Hepatocyte (in vitro differentiated cells): ENCODE measurements at places on chromosomes 5 and 9.

DNA sequence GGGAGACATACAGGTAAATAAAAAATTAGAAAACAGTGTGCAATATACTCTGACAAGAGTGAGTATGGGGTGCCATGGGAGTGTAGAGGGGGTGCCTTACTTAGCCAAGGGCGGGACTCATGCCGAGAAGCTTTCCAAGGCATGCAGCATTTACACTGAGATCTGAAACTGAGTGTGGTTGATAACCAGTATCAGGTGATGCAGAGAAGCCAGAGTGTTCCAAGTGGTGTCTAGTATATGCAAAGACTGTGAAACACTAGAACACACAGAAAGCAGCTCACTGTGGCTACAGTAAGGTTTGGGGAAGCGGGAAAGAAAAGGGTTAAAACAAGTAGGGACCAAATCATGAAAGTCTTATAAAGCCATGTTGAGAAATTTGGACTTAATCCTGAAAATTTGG is 30.5 kb upstream of the ERBIN start:
- DNase-seq = no peak

GRCh38 chr5:59164041-59164830 is 581.4 kb downstream of the RAB3C start:
- DNase-seq = no peak

DNA sequence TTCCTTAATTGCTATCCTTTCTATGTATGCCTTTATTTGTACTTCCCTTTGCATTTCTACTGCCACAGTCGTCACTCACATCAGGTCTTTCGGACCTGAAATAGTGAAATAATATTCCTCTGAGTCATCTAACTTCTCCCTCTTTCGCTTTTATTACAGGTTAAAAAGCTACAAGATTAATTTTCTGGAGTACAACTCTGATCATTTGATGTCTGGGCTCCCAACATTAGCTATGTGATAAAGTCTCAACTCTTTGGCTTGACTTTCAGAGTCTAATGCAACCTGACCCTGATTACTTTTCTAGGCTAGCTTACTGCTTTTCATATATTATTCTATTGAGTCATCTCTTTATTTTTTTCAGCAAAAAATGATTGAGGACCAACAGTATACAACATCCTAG is 638.8 kb upstream of the WWC1 start:
- no peak for DNase-seq

DNA sequence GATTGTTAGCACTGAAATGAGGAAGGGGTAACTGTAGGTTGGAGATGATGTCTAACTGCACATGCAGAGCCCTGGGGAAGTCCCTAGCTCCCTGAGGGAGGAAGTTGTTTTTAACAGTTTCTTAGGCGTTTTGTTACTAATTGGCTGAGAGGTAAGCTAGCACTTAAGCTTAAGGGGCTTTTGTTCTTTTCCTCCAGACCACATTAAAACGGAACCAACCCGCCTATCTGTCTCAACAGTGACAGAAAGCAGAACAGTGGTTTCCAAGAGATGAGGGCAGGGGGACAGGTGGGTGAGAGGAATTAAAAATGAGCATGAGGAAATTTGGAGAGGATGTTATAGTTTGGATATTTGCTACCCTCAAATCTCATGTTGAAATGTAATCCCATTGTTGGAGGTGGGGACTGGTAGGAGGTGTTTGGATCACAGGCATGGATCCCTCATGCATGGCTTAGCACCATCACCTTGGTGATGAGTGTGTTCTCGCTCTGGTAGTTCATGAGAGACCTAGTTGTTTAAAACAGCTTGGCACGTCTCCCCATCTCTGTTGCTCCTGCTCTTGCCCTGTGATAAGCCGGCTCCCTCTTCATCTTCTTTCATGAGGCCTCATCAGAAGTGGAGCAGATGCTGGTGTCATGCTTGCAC is 38.9 kb downstream of the LYRM7 start:
- DNase-seq = no peak

DNA sequence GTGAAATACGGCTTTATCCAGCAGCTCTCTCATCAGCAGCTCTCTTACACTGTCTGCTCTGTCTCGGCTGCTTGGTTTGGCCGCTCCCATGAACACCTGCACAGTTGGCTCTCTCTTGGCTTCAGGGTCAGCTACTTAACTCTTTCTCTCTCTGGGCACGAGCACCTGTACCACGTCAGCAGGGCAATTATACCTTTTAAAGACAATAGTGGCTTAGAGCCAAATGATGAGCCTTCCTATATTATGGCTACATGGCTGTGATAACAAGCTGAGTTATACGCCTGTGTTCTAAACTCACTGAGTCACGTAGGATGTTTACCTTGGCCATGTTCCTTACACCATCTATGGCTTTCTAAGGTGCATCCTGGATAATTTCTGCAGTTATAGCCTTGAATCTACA is 69.2 kb upstream of the CTNND2 start:
- DNase-seq = no peak

GRCh38 chr9:129500161-129500862 is 120.6 kb downstream of the C9orf50 start:
- peak; percentile 72 for DNase-seq

- DNase-seq = no peak
These were observed 443.4 kb upstream of the TRPC7 start for GRCh38 chr5:136808756-136809155.

- no peak for DNase-seq
These were observed 957.8 kb upstream of the TYRP1 start for GRCh38 chr9:11735391-11735790.

DNA sequence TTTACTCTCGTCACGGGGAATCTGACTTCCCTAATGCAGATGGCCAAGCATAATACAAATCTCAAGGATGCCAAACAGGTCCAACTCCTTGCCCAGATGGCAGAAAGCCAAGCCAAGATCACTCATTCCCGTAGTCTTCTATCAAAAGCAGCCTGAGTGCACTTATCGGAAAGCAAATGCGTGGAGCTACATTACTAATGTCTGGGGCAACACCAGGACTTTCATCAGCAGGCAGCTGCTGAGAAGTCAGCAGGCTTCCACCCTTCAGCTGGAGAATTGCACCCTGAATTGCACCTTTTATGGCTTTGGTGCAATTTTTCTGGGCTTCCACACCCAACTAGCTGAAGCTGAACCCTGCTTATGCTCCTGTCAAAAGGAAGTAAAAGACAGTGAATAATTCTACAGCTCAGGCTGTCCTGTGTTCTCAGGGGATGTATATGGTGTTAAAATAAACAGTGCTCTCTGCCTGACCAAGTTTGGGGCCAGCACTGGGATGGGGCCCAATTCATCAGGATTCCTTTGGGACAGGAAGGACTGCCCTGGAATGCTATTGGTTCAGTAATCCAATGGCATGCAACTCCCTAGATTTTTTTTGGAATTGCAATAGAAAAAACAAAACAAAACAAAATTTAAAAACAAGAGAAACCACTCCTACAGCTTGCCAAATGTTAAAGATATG is 92.6 kb downstream of the DPYSL3 start:
- peak; percentile 51 for DNase-seq

DNA sequence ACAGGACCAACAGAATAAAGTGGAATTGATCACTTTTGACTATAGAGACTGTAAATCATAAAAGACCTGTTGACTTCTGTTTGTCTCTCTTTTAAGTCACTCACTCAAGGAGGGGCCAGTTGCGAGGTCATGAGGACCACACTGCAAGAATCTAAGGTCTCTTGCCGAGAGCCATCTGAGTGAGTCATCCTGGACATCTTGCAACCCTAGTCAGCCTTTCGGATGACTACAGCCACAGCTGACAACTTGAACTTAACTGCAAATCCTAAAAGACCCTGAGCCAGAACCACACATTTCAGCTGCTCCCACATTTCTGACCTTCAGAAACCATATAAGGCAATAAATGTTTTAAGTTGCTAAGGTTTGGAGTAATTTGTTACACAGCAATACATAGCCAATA is 129.7 kb upstream of the RAD23B start:
- DNase-seq = no peak

- DNase-seq = no peak
These were observed 334.5 kb upstream of the ITGA1 start for GRCh38 chr5:52453176-52453575.

DNA sequence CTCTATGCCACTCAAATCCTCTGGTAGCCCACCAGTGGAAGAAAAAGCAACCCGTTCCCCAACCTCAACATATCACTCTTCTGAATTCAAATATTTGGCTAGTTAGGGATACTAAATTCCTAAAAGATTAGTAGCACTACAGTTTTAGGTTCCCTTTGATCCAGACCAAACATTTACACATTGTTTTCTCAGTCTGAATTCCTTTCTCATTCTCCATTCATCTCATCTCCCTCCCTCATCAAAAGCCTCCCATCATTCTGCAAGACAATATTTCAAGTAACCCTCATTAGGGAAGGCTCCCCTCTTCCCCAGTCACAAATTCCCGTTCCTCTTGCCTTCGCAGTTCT is 26.3 kb downstream of the ADAM19 start:
- DNase-seq = no peak

DNA sequence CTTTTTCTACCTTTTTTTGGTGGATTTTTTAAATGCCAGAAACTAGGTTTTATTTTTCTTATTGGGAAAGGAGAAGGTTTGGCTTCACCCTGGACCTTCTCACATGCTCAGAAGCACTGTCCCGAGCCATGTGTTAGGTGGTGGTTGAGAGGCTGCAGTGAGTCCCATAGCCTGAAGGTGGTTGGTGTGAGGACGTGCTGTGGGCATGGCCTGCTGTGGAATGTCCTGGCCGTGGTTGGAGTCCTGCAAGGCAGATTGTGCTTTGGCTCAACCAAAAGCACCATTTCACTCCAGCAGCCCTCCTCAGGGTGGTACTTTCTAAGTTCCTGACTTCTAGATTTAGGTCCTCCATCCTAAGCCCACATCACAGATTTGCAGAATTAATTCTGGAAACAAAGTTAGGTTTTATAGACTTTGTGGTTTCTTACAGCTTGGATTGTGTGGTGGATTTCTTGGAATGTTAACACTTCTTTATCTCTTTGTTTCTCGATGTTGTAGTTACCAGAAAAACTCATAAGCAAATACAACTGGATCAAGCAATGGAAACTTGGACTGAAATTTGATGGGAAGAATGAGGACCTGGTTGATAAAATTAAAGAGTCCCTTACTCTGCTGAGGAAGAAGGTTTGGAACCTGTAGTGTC is 22.6 kb downstream of the OTULIN start:
- no peak for DNase-seq

- DNase-seq = no peak
These were observed 110.3 kb upstream of the IQGAP2 start for GRCh38 chr5:76292620-76293322.

GRCh38 chr9:79817438-79818004 is 245.8 kb downstream of the TLE4 start:
- DNase-seq = no peak

GRCh38 chr9:5714501-5715401 is 85.8 kb downstream of the RIC1 start:
- peak; percentile 19 for DNase-seq

DNA sequence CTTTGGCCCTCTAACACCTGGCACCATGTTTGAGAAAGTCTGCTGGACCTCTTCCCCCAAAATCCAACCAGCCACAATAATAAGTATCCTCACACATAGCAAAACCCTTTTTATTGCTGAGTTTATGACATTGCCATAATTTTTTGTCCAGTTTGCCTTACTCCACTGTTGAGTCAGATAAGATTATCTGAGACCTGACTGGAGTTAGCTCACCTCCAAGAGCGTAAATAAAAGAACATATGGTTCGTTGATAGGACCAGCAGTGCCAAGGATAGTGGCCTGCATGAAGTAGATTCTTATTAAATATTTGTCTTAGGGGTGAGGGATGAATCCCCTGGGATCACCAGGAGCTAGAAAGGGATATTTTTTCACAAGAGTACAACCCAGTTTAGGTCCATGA is 510.6 kb upstream of the MPDZ start:
- DNase-seq = no peak

DNA sequence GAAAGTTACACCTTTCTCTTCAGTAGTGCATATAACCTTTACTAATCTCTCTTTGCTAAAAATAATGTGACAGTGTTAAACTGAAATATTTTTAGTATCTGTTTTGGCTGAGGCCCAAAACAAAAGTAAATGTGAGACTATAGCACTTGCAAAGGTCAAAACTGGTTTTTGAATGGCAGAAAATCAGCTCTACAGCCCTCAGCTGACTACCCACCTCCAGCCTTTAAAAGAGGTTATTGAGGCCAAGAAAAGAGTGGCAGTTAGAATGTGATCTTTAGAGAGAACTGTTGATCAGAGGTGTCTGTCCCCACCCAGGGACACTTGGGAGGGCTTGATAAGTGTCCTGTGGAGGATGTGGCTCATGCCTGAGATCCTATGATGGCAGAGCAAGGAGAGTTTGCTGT is 30.9 kb downstream of the PRKACG start:
- no peak for DNase-seq

- DNase-seq = peak; percentile 56
These were observed 125.3 kb upstream of the ABCA1 start for GRCh38 chr9:105053209-105053652.

DNA sequence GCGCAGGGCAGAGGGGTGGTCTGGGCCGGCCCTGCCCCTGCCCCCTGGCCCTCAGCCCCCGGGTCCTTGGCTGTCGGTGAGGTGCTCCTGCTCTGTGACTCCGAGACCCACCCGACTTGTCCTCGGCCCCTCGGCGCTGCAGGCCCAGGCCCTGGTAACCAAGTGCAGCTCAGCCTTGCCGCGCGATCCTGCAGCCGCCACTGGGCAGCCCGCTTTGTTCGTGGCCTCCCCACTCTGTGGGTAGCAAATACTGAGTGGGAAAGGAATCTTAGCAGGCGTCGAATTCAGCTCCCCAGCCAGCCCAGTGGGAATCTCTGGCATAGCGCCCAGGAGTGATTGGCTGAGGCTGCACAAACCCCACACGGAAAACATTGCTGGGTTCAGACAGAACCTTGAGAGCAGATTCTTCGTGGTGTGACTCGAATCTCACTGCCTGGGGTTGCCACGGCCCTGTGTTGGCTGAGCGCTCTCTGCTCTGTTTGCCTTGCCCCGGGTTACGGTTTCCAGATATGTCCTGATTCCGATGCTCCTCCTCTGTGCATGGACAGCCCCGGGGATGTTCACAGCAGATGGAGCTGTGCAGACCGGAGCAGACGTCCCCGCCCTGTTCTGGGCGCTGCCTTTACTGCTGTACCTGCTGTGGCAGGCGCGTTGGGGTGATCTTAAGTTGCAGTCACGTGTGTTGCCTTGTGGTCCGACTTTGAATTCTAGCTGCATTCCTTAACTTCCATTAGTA is 13.4 kb upstream of the EXOC3 start:
- DNase-seq = no peak

DNA sequence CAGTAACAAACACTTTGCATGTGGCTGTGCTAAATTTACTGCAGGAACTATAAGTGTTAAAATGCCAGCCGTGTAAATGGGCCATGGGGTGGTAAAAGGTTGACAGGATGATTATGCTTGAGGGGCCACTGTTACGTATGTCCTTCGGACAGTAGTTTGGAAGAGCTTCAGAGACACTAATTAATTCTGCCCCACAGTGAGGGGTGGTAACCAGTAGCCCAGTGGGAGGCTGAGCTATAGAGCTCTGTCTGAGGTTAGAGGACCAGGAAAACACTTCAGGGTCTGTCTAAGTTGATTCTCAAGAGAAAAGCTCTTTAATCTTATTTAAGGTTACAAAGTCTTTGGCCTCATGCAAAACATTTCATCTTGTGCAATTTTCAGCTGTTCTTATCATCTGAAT is 176.6 kb downstream of the DMRTA1 start:
- DNase-seq = no peak

- no peak for DNase-seq
These were observed 3.6 kb upstream of the FIBCD1 start for GRCh38 chr9:130942679-130943078.
